H1 (cell line): ENCODE measurements at places on chromosomes 5 and 9.

GRCh38 chr5:25027526-25027925, 382.7 kb upstream of the CDH10 start:
- no peaks in the 10 kb centered on the region for H3K36me3 ChIP-seq
- no peaks in the 10 kb centered on the region for H3K27me3 ChIP-seq
- no peaks in the 10 kb centered on the region for H3K4me1 ChIP-seq
- no peak overlapping the region for H3K4me3 ChIP-seq
- H3K27ac ChIP-seq, result no peak overlapping the region

- H3K36me3 ChIP-seq, result no peaks in the 10 kb centered on the region
- DNase-seq, result no peak
- no peaks in the 10 kb centered on the region; the same call in none of the 2 replicates for H3K4me1 ChIP-seq
- no peak overlapping the region for H3K27ac ChIP-seq
- peaks cover 52% of the 10 kb centered on the region for H3K27me3 ChIP-seq
Measured at GRCh38 chr5:159052401-159053011, 47.2 kb downstream of the EBF1 start.

DNA sequence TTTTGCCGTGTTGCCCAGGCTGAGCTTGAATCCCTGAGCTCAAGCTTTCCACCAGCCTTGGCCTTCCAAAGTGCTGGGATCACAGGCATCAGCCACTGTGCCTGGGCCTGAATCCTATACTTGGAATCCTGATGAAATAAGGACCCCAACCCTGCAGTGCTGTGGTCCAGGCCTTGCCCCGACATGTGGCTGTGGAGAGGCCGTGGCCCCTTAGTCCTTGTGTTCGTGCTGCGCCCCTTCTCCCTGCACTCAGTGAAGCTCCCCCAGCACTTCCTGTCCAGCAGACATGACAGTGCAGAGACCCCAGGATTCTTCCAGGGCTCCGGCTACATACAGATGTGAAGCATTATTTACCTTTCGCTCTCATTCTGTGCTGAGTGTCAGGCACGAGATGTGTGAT, 52.9 kb downstream of the EHMT1 start:
- H3K36me3 ChIP-seq, result no peaks in the 10 kb centered on the region
- no peak overlapping the region for H3K4me3 ChIP-seq
- peak overlapping the region; percentile 31; the same call in 1 of the 2 replicates for H3K27ac ChIP-seq
- peaks cover 26% of the 10 kb centered on the region for H3K4me1 ChIP-seq
- DNase-seq, result no peak
- no peaks in the 10 kb centered on the region for H3K27me3 ChIP-seq

DNA sequence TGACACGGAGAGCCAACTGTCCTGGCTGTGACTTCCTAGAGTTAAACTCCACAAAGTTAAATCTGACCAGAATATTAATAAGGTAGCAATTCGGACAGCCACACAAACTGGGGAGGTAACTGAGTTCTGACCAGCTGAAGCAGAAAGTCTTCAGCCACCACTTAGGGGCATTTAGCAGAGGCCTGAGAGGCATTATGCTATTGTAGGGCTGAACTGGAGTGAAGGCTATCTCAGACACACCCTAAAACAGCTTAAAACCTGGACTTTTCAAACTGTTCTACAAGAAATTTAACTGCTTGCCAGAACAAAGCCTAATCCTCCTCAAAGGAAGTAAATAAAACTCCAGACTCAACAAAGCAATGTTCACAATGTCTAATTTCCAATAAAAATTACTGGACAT, 32.4 kb downstream of the RANBP6 start:
- no peaks in the 10 kb centered on the region for H3K27me3 ChIP-seq
- DNase-seq, result no peak
- H3K4me3 ChIP-seq, result no peak overlapping the region
- no peaks in the 10 kb centered on the region for H3K4me1 ChIP-seq
- no peaks in the 10 kb centered on the region for H3K36me3 ChIP-seq

DNA sequence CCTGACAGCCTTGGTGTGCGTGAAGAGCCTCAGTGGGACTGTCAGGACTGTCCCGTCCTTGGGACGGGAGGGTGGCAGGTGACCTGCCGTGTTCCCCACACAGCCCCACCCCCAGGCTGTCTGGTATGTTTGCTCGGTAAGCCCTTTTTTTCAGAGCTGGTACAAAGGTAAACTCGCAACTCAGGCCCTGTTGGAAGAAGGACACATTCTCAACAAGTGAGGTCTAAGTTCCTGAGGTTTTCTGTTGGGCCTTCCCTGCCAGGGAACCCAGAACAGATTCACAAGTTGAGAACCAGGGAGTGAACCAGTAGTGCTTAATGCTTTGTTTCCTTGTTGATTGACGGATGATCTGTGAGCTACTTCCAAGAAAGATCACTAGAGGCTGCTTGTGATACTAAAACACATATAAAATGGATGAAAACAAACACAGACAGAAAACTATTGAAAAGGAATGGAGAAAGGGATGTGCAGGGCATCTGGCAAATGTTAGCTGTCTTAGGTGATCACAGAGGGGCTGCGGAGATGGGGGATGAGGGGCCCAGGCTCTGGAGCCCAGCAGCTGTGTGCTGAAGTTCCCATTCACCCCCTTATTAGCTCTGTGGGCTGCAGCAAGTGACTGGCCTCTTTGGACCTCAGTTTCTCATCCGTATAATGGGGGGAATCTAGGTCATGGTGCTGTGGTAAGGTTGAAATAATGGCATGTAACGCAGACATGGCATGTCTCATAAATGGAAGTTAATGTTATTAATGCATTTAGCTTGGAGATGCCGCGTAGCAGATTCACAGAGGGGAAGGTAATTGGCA, 2.7 kb downstream of the NDST1 start:
- H3K27ac ChIP-seq, result 0 out of 2 replicates have a peak overlapping the region, but pooled peaks have one; percentile 33
- peaks cover 36% of the 10 kb centered on the region for H3K4me1 ChIP-seq
- H3K36me3 ChIP-seq, result no peaks in the 10 kb centered on the region
- DNase-seq, result no peak
- H3K27me3 ChIP-seq, result no peaks in the 10 kb centered on the region

- H3K4me1 ChIP-seq, result no peaks in the 10 kb centered on the region
- H3K27ac ChIP-seq, result no peak overlapping the region
- DNase-seq, result peak; percentile 49
- H3K4me3 ChIP-seq, result no peak overlapping the region
- H3K27me3 ChIP-seq, result no peaks in the 10 kb centered on the region
- H3K36me3 ChIP-seq, result no peaks in the 10 kb centered on the region; the same call in 1 of the 2 replicates
Measured at GRCh38 chr5:170896779-170897178, 35.0 kb downstream of the RANBP17 start.

DNA sequence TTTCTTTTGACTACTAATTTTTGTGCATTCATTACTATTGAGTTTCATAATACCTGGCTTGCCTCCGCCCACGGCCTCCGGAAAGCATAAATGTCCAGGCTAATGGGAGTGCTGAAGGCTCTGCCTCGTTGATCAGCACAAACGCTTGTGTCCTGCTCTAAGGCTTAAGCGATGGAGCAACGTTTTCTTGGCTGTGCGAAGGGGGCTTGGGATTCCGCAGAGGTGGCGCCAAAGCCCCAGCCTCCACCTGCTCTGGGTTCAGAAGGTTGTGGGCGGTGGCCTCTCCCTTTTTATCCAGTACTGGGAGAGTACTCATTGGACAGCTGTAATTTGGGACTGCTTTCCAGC, 19.7 kb downstream of the ANXA2R start:
- DNase-seq, result no peak
- no peak overlapping the region for H3K4me3 ChIP-seq
- H3K27ac ChIP-seq, result no peak overlapping the region
- peaks cover 10% of the 10 kb centered on the region for H3K4me1 ChIP-seq
- peaks cover 49% of the 10 kb centered on the region for H3K27me3 ChIP-seq

DNA sequence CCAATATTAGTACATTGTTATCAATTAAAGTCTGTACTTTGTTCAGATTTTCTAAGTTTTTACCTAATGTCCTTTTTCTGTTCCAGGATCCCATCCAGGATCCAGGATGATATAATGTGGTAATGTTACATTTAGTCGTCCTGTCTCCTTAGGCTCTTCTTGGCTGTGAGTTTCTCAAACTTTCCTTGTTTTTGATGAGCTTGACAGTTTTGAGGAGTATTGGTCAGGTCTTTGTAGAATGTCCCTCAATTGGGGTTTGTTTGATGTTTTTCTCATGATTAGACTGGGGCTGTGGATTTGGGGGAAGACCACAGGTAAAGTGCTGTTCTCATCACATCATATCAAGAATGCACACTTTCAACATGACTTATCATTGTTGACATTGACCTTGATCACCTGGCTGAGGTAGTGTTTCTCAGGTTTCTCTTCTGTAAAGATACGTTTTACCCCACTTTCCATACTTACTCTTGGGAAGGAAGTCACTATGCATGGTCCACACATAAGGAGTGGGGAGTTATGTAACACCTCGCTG, 9.6 kb downstream of the NDFIP1 start:
- no peak overlapping the region for H3K27ac ChIP-seq
- DNase-seq, result no peak
- H3K4me1 ChIP-seq, result no peaks in the 10 kb centered on the region; the same call in 1 of the 2 replicates

DNA sequence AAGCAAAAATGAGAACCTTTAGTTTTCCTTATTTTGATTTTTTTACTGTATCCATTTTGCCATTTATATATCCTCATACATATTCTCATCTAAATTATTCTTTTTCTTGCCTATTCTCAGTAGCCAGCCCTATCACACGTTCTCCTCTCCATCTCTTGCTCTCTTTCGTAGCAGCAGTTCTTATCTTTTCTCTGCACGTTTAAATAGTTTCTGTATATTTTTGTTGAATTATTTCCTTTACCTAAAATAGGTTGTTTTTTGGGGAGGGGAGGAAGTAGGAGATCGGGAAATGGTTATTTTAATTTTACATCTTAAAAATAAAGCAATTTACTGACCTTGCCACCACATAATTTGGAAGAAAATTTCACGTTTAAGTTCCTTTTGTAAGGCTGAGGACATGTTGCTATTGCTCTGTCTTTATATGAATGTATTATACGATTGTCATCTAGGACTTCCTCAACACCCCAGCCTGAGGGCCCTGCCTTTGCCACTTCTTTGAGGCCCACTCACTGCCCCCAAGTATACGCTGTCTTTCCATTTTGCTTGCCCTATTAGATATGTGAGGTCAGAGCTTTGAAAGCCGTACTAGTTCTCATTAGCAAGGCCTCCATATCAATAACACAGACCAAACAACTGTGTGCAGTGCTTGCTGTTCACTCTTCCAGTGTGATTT, 140.3 kb downstream of the GNAQ start:
- no peak for DNase-seq
- no peak overlapping the region for H3K27ac ChIP-seq
- no peaks in the 10 kb centered on the region for H3K36me3 ChIP-seq
- no peak overlapping the region for H3K4me3 ChIP-seq
- no peaks in the 10 kb centered on the region for H3K4me1 ChIP-seq

- H3K36me3 ChIP-seq, result no peaks in the 10 kb centered on the region
- H3K27me3 ChIP-seq, result peaks cover 13% of the 10 kb centered on the region
- H3K27ac ChIP-seq, result no peak overlapping the region
- no peak for DNase-seq
Measured at GRCh38 chr9:136983656-136984314, 992 bp downstream of the LCNL1 start.

DNA sequence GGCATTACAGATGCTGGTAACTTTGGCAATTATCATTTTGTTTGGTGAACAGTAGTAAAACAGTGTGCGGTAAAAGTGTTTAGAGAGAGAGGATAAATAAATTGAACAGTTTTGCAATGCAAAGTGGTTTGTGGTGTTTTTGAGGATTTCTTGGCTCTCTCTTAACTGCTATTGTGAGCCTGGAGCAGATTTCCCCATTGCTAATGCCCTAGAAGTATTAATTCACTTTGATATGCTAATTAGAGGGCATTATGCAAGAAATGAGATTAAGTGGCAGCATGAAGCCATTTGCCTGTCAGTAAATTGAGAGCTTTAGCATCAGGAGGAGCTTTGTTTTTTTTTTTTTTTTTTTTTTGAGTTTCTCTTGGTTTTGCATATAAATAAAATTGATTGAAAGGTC, 8.2 kb downstream of the PBX3 start:
- no peaks in the 10 kb centered on the region for H3K36me3 ChIP-seq
- no peak overlapping the region for H3K27ac ChIP-seq
- peaks cover 20% of the 10 kb centered on the region for H3K4me1 ChIP-seq
- H3K4me3 ChIP-seq, result no peak overlapping the region
- no peak for DNase-seq

DNA sequence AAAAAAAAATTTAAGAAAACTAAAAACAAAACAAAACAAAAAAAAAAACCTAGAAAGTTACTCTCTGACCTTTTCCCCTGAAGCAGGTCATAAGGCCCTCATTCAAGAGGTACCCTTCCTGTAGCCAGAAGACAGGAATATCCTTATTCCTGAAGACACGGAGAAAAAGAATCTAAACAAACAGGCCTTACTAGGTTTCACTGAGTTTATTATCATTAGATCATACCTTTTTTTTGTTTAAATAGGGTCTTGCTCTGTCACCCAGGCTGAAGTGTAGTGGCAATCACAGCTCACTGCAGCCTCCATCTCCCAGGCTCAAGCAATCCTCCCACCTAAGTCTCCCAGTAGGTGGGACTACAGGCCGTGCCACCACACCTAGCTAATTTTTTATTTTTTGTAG, 11.7 kb upstream of the CDKN2AIPNL start:
- no peaks in the 10 kb centered on the region for H3K27me3 ChIP-seq
- no peaks in the 10 kb centered on the region for H3K36me3 ChIP-seq
- no peak for DNase-seq
- H3K27ac ChIP-seq, result no peak overlapping the region
- peaks cover 12% of the 10 kb centered on the region for H3K4me1 ChIP-seq

GRCh38 chr9:71147368-71147767, 25.9 kb upstream of the TRPM3 start:
- H3K4me3 ChIP-seq, result no peak overlapping the region
- no peaks in the 10 kb centered on the region for H3K27me3 ChIP-seq
- no peak overlapping the region for H3K27ac ChIP-seq
- no peaks in the 10 kb centered on the region for H3K4me1 ChIP-seq
- H3K36me3 ChIP-seq, result no peaks in the 10 kb centered on the region

DNA sequence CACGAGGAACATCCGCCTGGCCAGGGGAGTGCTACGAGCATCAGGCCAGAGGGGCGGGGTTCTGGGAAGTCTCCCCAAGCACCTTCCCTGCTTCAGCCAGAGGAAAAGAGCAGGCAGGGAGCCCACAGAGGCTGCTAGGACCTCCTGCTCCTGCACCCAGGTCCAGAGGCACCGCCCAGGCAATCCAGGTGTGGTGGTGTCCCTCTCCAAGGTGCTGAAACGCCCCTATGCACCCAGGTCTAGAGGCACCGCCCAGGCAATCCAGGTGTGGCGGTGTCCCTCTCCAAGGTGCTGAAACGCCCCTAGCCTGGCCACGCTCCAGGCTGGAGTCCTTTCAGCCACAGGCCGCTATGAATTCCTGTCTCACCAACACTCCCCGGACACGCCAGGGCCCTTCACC, 10.7 kb upstream of the UBAC1 start:
- H3K4me1 ChIP-seq, result peaks cover 4% of the 10 kb centered on the region
- no peaks in the 10 kb centered on the region for H3K36me3 ChIP-seq
- DNase-seq, result peak; percentile 98
- H3K4me3 ChIP-seq, result no peak overlapping the region
- no peaks in the 10 kb centered on the region for H3K27me3 ChIP-seq
- no peak overlapping the region for H3K27ac ChIP-seq
